ENCODE measurements at places on chromosomes 5 and 9.

DNA sequence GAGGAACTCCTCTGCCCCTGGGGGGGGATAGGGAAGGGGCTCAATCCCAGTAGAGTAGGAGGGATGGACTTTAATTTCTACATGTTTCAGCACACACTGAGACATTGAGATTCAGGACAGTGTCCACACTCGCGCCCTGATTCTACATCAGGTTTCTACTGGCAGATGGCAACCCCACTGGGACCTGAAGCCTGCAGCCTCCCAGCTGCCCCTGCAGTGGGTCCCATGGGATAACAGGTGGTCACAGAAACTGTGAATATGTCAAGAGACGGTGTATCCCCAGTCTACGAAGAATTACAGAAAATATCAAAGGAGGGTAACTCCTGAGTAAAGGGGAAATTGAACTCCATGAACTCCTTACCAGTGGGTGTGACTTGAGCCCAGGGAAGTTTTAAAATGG lies 2.4 kb upstream of the TERT start:
- DNase-seq = no peak

DNA sequence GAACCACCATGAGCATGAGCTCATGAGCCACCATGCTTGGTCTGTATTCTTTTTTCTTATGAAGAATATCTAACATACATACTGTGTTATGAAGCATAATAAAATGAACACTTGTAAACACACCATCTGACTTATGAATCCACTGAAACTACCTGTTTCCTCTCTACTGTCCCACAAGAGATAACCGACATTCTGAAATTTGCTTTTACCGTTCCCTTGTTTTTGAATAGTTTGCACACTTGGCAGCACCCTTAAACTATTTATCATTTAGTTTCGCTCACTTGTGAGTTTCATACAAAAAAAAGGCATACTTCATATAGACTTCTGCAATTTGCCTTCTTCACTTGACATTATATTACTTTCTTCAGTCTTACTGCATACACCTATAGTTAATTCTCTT lies 8.9 kb downstream of the LARS1 start:
- DNase-seq = peak; percentile 14

DNA sequence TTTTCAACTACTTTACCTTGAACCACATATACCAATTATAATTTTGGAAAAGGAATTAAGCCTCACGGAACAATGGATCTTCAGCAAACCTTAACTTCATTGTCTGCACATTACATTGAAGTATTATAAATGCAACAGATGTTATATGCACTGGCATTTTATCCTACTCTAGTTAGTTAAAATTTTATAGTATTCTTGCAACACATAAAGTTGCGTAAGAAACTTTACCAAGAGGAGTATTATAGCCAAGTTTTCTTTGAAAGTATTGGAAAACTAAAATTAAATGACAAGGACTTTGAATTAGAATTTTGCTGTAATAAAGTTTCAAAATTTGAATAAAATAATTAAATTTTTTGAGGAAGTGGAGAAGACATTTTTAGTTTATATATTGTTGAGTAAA lies 63.4 kb upstream of the SREK1 start:
- DNase-seq = no peak

- no peak for DNase-seq
Measured at GRCh38 chr9:68883224-68883623, 130.7 kb downstream of the PRKACG start.

- no peak for DNase-seq
Measured at GRCh38 chr9:110777196-110777875, 108.7 kb downstream of the MUSK start.

GRCh38 chr5:88377705-88378656 lies 109.3 kb upstream of the TMEM161B start:
- DNase-seq = no peak

DNA sequence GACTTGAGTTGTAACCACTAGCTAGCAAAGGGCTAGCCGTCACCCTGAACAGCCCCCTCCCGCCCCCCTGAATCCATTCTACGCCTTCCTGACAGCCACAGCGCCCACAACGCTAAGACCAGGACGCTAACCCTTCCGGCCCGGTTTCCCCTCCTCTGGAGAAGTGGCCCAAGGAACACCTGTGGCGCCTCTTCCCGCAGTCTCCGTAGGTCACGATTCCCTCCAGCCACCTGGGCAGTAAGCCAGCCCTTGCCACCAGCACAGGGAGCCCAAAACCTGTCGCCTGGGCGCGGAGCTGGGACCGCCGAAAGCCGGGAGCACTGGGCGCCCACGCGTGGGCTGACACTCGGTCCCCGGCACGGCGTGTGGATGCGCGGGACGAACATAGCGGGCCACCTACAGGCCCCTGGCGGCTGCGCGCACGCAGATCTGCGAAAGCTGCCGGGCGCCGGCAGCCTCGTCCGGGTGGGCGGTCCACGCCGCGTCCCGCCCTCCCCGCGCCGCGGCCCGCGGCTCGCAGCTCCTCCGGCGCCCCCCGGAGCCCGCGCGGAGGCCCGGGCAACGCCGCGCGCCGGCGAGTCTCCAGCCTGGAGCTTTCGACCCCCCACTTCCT lies 596 bp downstream of the IRF1 start:
- no peak for DNase-seq

DNA sequence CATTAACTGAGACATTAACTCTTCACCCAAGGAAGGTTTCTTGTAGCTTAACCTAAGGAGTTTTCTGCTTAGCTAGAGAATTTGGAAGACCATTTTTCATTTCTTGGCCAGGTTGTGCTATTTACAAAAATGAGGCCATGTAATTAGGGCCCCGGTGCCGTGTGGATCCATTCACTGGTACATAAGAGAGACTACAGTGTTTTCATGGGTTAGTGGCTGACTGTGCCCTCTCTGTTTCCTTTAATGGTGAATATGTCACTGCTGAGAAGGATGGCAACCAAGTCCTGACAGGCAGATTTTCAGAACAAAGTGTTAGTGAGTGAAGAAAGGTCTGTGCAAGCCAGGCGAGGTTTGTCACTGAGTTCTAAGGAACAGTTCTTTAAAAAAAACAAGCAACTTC lies 15.4 kb downstream of the MEGF10 start:
- DNase-seq = no peak

DNA sequence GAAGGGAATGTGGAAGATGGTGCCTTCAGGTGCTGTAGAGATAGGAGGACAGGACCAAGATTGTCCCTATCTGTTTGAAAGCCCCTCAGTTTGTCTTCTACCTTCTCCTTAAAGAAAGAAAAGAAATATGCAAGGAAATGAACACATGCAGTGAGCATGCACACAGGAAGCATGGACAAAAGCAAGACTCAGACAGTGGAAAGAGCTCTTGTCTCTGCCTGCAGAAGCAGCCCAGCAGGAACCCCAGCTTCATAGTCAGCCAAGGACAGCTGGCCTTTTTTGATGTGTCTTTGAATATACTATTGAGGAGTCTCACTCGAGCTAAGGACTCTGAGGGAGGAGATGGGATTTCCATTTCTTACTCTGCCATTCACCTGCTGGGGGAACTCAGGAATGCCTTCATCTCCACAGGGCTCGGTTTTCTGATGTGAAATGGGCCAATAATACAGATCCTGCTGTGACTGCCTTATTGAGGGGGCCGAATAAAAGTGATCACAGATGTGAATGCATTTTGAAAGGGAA lies 132.5 kb upstream of the ADRA1B start:
- DNase-seq = no peak

GRCh38 chr9:81682797-81683196 lies 6.5 kb downstream of the TLE1 start:
- no peak for DNase-seq

DNA sequence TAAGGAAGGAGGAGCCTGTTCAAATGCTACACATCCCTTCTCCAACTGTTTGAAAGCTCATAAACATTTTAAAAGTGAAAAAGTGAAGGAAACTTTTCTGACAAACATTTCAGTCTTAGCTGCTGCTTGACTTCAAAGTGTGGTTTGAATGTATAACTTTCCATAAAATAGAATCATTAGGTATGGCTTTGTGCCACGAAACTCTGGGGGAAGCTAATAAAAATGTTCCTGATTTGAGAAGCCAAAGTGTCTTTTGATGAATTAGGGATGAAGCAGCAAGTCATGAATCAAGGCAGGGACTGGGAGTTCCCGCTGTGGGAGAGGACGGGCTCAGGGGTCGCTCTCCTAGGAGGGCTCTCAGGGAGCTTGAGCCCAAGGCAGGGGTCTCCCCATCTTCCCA lies 15.3 kb downstream of the MVB12B start:
- DNase-seq = no peak

DNA sequence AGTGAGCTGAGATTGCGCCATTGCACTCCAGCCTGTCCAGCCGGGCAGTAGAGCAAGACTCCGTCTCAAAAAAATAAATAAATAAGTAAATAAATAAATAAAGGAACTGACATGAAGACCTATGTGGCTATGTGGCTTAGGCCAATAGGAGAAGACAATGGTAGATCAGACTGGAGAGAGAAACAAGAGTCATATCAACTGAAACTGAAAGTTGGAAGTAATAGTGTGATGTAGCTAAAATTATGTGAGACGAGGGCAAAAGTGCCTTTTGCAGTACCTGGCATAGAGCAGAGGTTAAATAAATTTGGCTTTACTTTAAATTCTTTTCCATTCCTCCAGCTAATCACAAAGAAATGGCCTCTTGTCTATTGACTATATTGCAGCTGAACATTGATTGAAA lies 7.3 kb downstream of the FBP2 start:
- no peak for DNase-seq

DNA sequence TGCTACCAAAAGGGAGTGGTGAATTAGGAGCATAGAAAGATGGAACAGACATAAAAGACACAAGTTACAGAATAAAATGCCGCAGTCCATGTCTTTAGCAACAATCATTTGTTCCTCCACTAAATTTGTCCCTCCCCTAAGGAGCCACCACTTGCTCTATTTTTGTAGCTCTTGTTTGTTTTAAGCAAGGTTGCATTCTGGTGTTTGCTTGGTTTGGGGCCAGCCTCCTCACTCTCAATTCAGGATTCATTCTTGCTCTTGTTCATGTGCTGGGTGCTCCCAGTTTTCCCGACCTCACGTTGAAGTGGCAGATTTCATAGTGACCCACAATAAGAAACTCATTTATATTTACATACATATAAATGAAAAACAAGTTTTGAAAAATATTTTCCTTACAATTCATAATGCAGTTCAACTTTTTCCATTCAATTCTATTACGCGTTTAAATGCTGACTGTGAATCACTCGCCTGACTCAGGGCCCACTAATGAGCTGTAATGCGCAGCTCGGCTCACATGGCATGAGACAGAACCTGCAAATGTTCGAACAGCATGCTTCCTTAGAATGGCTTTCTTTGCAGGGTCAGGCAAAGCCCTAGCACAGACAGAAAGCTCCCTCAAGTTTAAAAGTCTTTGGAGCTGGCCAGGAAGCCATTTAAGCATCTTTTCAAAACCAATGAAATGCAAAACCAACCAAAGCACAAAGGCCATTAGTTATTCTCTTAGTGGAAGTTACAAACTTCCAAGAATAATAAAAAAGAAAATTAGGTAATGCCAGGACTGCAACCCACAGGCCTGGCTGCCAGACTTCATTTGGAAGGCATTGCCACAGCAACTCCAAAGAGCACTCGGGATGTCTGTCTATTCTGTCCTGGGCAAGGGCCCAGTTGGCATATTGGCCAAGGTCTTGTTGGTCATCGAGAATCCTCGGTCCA lies 41.7 kb downstream of the RETREG1 start:
- DNase-seq = no peak

DNA sequence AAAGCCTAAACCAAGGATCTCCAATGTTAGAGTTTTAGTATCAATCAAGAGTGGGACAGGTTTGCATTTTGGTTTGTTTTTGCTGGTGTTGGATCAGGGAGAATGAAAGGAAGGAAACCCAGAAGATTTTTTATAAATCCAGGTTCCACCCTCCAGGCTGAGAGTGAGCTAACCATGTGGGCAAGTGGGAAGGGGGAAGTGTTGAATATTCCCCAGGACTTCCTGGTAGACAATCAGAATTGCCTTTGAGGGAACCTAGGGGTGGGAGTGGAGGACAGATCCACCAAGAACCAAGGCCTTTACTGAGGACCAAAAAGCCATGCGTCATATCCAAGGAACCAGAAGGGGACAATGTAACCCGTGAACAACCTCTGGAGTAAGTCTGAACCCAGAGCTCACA lies 33.5 kb upstream of the PIK3R1 start:
- DNase-seq = no peak

- DNase-seq = no peak
Measured at GRCh38 chr9:89095761-89096528, 82.7 kb downstream of the SHC3 start.

DNA sequence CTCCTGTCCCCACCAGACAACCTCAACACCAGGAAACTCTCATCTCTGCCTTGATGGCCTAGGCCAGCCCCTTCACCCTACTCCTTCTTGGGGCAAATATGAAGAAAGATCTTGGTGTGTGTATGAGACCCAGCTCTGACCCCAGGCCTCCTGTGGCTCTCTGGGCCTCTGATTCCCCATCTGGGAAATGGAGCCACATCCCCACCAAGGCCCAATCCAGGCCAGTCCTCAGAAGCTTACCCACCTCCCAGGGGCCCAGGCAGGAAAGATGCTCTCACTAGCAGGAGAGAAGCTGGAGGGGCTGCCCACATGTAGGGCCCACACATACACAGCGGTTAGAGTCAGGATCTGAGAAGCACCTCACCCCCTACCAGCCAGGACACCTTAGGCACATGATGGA lies 38.9 kb downstream of the BICD2 start:
- no peak for DNase-seq

DNA sequence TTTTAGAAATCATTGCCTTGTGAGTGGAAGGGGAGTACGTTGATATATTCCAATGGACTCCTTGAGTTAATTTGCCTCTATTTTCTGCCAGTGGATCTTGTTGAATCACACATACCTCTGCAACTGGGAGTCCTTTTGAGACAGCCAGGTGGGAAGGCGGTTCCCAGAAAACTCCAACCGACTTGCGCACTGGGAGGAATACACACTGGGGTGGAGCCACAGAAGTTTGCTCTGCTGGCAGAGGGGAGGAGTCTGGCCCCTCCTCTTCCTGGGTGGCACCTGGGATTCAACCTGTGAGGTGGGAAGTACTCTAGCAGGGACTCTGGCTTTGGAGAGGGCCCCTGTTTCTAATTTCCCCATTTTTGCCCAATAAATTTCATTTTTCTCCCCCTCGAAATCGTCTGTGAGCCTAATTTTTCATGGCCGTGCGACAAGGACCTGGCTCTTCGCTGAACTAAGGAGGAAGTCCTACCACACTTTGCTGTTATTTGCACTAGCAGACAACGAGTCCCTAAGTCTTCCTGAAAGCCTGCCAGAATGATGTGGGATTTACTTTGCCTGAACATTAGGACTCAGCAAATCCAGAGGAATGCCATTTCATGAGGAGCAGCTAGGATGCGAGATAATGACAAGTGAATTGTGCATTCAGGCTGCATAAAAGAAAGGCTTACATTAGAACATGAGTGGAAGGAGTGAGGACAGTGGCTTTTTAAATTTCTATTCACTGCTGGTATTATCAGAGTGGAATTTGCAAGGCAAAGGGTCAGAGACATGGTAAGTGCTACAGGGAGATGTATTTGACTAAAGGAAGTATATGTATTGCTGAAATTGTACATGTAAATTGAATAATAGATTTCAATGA lies 67.2 kb downstream of the PRLR start:
- DNase-seq = no peak

Data from GM19239 (cell line).